ENCODE measurements at places on chromosomes 12 and 14.

- H3K4me3 ChIP-seq: no peak overlapping the region
- no peak overlapping the region for H3K27ac ChIP-seq
- no peaks in the 10 kb centered on the region for H3K36me3 ChIP-seq
- DNase-seq: no peak
- H3K27me3 ChIP-seq: no peaks in the 10 kb centered on the region
- no peaks in the 10 kb centered on the region for H3K4me1 ChIP-seq
Measured at GRCh38 chr12:39227218-39227617, 215.7 kb downstream of the KIF21A start.

DNA sequence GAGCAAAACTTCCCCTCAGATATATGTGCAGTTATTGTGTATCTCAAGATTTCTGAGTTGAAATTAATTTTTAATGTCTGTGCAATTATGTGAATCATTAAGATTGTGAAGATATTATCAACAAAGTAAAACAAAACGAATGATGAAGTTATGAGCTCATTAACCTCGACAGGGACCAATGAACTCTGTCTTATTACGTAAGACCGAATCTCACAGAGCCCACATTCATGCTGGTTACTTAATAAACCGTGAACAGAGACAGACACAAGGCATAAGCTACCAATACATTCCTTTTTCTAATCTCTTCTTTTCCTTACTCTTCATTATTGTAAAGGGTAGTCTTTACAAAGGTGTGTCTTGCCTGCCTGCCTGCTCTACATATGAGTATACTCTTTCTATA, 568.7 kb downstream of the RPS29 start:
- no peaks in the 10 kb centered on the region for H3K4me1 ChIP-seq
- DNase-seq: no peak
- no peak overlapping the region for H3K27ac ChIP-seq
- H3K27me3 ChIP-seq: no peaks in the 10 kb centered on the region
- no peaks in the 10 kb centered on the region for H3K36me3 ChIP-seq

DNA sequence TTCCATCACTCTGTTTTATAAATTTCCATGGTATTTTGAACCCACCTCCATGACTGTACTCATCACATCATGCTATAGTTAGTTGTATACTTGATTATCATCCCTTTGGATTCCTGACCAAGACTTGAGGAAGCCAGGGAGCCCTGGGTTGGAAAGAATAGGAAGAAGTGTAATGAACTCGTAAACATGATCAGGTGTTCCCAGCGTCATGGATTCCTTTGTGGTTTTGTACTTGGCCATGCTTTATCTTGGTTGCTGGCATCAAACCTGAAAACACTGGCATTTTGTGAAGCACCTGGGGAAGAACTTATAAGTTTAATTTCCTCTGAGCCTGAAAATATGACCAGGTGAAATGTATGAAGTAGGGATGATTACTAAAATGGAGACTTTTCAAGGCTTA, 76.4 kb downstream of the CHST11 start:
- peaks cover 3% of the 10 kb centered on the region for H3K36me3 ChIP-seq
- H3K27me3 ChIP-seq: no peaks in the 10 kb centered on the region
- H3K4me1 ChIP-seq: no peaks in the 10 kb centered on the region
- no peak for DNase-seq
- no peak overlapping the region for H3K4me3 ChIP-seq

DNA sequence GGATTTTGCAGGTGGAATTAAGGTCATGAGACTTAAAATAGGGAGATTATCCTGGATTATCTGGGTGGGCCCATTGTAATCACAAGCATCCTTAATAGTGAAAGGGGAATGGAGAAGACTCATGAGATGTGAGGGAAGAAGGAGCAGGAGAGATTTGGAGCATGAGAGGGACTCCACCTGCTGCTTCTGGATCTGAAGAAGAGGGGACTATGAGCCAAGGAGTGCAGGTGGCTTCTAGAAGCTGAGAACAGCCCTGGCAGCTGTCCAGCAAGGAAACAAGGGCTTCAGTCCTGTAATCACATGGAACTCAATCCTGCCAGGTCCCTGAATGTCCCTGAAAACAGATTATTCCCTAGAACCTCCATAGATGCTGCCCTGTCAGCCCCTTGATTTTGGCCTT, 67.8 kb downstream of the PELI2 start:
- DNase-seq: no peak
- H3K4me3 ChIP-seq: no peak overlapping the region
- no peak overlapping the region for H3K27ac ChIP-seq
- H3K36me3 ChIP-seq: no peaks in the 10 kb centered on the region
- no peaks in the 10 kb centered on the region for H3K27me3 ChIP-seq

DNA sequence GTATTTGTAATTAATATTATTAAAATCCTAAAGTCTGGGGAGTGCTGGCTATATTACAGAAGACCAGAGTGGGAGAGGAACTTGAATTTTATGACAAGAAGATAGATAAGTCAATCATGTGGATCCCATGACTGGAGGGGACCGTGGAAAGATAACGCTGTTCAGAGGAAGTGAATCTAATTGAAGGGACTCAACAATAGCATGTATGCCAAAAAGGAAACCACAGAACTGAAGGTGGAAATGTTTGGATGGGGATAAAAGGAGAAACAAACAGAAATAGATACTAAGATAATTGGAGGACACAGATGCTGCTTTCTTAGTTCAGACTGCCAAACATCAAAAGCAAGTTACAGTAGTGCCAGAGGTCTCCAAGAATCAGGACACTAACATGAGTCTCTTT, 21.1 kb downstream of the OR6J1 start:
- no peaks in the 10 kb centered on the region for H3K36me3 ChIP-seq
- H3K27me3 ChIP-seq: no peaks in the 10 kb centered on the region
- no peak for DNase-seq

Data from effector memory CD4-positive, alpha-beta T cell (primary cell).